ENCODE measurements at places on chromosomes 1 and 21. TPM values are rescaled to one million over a fixed set of nuclear protein-coding genes. Genes with fewer than 3 reads are reported as not detected.

DNA sequence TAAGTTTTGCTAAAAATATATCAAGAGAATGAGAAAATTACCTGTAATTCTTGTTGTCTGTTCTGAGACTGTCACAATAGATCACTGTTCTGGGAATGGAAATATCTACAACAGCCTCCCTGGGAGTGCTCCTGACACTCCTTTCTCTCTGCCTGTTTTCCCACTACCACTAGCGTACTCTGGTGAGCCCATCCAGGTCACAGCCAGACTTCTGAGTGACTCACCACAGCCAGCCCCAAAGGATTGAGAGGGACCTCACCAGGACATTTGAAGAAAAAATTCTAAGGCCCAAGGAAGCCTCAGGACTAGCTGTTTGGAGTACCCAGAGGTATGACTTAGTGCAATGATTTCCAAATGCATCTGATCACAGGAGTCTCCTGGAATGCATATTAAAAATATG is 39.0 kb upstream of the TADA1 start:
- no peak overlapping the region for H3K27ac ChIP-seq
- H3K4me1 ChIP-seq, result no peaks in the 10 kb centered on the region
- no peak for DNase-seq
- peaks cover 55% of the 10 kb centered on the region for H3K27me3 ChIP-seq

PLCH2 gene
- total RNA-seq, result 1.7 TPM

DNA sequence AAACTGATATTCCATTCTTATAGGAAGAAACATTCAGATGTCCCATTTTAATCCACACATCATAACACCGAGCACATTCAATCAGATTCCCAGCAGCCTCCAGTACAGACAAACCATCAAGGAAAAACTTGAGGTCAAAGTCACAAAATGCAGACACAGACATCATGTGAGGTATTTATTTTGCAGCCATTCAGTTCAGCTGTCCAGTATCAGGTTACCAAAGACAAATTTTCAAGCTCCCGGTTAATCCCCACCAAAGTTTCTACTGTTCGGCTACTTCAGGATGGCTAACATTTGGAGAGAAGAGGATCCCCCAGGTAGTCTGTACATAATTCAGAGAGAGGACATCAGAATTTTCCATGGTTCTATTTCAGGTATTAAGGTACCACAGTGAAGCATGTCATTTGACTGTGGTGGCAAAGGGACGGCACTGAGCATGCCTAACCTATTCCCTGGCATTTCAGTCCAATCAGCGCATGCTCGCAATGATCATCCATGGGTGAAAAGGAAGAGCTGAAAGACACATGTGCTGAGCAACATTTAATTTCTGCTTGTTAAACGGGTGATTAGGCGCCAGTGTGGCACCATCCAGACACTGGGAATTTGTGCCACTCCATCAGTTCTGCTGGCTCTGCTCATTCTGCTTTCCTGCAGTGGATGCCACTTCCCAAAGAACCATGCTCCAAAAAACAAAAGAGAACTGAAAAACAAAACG is 13.6 kb upstream of the NDC1 start:
- H3K4me3 ChIP-seq, result no peak overlapping the region
- H3K4me1 ChIP-seq, result peaks cover 7% of the 10 kb centered on the region
- no peak overlapping the region for H3K27ac ChIP-seq
- peaks cover 38% of the 10 kb centered on the region for H3K36me3 ChIP-seq
- DNase-seq, result no peak
- H3K27me3 ChIP-seq, result no peaks in the 10 kb centered on the region

DNA sequence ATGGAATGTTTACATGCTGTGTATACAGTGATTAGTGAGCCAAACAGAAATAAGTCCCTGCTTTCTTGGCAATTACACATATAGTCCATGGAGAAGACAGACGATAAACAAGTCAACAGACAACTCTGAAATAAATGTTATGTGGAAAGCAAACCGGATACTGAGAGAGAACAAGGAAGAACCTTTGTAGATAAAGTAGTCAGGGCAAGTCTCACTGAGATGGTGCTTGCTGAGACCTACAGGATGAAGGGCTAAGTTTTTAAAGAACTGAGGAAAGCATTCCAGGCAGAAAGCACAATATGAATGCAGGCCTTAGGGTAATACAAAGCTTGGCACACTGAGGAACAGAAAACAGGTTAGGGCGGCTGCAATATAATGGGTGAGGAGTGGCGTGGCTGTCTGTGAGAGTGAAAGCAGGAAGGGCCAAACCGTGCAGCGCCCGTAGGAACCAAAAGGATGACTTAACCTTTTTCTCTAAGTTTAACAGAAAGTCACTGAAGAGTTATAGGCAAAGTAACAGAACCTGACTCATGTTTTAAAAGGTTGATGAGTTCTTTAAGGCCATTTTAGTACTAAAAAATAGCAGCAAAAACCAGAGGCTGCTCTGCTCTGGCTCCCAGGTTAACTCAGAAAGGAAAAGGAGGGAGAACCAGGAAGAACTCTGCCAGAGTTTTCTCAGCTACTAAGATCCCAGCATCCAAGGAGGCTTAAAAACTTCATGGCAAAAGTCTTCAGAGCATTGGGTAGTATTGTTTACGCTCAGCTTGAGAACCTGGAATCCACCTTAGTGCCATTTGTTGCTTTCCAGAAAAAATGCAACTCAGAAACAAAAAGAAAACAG is 8.7 kb upstream of the TTF2 start:
- H3K4me1 ChIP-seq, result peaks cover 7% of the 10 kb centered on the region
- no peak for DNase-seq
- H3K27me3 ChIP-seq, result no peaks in the 10 kb centered on the region
- peak overlapping the region; percentile 5 for H3K4me3 ChIP-seq

CD34 gene
- 1.6 TPM for total RNA-seq

GRCh38 chr1:171583591-171584201 is 38.3 kb upstream of the MYOCOS start:
- H3K4me1 ChIP-seq, result peaks cover 4% of the 10 kb centered on the region
- H3K36me3 ChIP-seq, result peaks cover 40% of the 10 kb centered on the region
- no peak for DNase-seq
- H3K27ac ChIP-seq, result no peak overlapping the region
- no peak overlapping the region for H3K4me3 ChIP-seq
- no peaks in the 10 kb centered on the region for H3K27me3 ChIP-seq

- peak overlapping the region; percentile 56 for H3K4me3 ChIP-seq
These were observed 27.8 kb upstream of the SUMO3 start for GRCh38 chr21:44845418-44846223.

- no peak for DNase-seq
- no peaks in the 10 kb centered on the region for H3K27me3 ChIP-seq
- no peak overlapping the region for H3K4me3 ChIP-seq
- peaks cover 75% of the 10 kb centered on the region for H3K4me1 ChIP-seq
- peak overlapping the region; percentile 85 for H3K27ac ChIP-seq
These were observed 6.2 kb downstream of the DUSP23 start for GRCh38 chr1:159786966-159787365.

DNA sequence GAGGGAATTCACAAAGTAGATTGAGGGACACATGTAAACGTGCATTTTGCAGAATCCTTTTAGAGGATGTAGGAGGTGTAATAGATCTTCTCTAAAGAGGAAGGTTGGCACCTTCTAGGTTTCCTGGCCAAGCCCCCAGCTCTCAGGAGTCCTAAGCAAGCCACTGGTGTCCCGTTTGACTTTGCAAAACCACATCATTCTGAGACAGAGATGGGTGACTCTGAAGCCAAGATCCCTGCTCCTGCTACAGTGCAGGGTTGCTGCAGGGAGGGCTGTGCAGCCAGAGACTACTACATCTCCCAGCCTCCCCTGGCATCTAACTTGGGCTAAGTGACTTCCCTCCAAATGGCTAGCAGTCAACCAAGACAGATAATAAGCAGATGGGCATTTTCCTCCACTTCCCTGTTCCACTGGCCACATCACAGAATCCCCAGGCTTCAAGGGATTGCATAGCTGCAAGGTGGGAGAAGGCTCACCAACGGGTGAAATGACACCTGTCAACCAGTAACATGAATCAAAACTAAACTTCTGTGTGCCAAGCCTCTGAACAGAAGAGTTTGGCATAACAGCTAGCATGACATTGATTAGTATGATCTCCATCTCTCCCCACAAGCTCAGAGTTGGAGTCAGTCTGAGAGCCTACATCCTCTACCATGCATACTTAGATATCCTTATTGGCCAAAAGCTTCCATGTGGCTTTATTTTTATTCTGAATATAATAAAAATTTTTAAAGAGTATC is 129.6 kb upstream of the COA6 start:
- H3K27ac ChIP-seq, result no peak overlapping the region
- no peaks in the 10 kb centered on the region for H3K4me1 ChIP-seq
- no peaks in the 10 kb centered on the region for H3K36me3 ChIP-seq
- DNase-seq, result no peak

DNA sequence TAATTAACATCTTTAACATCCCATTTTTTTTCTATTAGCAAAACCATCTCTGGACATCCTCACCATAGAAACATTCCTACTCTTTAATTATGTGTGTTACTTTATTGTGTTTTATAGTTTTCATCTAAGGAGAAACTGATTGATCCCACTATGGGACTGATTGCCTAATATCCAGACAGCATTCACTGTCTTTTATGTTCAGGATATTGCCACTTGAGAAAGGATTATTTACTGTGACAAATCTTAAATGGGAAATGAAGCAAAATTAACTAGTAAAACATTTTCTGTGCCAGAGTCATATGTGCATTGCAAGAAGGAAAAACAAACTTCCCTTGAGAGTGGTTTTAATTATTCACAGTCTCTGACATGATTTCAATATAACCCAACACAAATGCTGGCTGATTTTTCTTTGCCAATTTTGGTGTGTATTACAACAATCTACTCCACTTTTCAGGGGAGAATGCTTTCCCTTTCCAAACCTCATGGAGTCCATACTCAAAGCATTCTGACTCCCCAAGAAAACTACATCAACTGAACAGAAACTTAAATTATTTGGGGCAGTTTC is 15.8 kb upstream of the RGS13 start:
- H3K27ac ChIP-seq, result no peak overlapping the region
- H3K36me3 ChIP-seq, result peaks cover 2% of the 10 kb centered on the region
- no peaks in the 10 kb centered on the region for H3K27me3 ChIP-seq
- no peaks in the 10 kb centered on the region for H3K4me1 ChIP-seq
- no peak overlapping the region for H3K4me3 ChIP-seq
- DNase-seq, result no peak

- DNase-seq, result no peak
- peaks cover 26% of the 10 kb centered on the region for H3K36me3 ChIP-seq
- peak overlapping the region; percentile 97 for H3K27ac ChIP-seq
These were observed 678 bp downstream of the MCM3AP start for GRCh38 chr21:46284733-46285132.

DNA sequence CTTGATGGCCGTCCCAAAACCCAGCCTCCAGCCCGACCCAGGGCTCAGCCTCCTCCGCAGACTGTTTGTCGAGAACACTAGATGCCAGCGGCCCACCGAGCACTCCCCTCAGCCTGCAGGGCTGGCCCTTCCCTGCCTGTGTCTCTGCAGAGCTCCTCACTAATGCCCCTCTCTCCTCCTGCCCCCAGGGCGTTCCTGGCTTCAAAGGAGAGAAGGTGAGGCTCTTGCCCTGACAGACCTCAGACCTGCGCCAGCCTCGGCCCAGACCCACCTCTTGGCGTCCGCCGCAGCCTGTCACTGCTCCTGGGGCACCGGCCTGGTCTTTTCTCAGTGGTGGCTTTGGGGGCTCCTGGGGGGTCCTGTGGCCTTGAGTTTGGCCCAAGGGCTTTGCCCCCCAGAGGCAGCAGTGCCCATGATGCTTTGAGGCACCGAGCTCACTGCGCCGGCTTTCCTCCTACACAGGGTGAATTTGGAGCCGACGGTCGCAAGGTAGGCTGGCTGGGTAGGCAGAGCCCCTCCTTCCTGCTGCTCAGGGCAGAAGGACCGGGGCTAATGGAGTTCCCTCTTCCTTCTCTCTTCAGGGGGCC is 18.4 kb downstream of the COL6A2 start:
- H3K27me3 ChIP-seq, result no peaks in the 10 kb centered on the region
- no peak overlapping the region for H3K4me3 ChIP-seq
- peak; percentile 37 for DNase-seq

- no peak overlapping the region for H3K27ac ChIP-seq
- H3K4me3 ChIP-seq, result no peak overlapping the region
- DNase-seq, result no peak
- peaks cover 3% of the 10 kb centered on the region for H3K4me1 ChIP-seq
These were observed 266.6 kb downstream of the LRRC7 start for GRCh38 chr1:69834336-69834735.

- no peak overlapping the region for H3K4me3 ChIP-seq
- no peaks in the 10 kb centered on the region for H3K27me3 ChIP-seq
- no peak overlapping the region for H3K27ac ChIP-seq
- no peaks in the 10 kb centered on the region for H3K4me1 ChIP-seq
These were observed 45.1 kb upstream of the EXO1 start for GRCh38 chr1:241802863-241803262.

LIN28A gene
- not detected for total RNA-seq

DNA sequence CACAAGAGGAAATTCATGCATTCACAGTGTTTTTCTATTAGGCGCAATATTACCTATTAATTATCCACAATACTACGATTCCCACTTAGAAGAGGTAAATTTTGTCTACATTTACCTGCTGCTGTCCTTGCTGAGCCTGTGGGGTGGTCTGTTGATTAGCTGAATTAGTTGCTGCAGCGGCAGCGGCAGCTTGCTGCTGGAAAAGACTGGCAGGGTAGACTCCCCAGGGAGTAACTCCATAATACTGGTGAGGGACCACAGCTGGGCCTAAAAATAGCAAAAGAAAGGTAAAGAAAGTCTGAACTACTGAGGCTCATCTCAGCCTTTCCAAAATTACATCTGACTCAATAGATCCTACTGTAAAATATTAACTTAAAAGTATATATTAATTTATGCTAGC is 66.0 kb upstream of the SDC3 start:
- no peaks in the 10 kb centered on the region for H3K27me3 ChIP-seq
- DNase-seq, result no peak
- H3K27ac ChIP-seq, result peak overlapping the region; percentile 34

DNA sequence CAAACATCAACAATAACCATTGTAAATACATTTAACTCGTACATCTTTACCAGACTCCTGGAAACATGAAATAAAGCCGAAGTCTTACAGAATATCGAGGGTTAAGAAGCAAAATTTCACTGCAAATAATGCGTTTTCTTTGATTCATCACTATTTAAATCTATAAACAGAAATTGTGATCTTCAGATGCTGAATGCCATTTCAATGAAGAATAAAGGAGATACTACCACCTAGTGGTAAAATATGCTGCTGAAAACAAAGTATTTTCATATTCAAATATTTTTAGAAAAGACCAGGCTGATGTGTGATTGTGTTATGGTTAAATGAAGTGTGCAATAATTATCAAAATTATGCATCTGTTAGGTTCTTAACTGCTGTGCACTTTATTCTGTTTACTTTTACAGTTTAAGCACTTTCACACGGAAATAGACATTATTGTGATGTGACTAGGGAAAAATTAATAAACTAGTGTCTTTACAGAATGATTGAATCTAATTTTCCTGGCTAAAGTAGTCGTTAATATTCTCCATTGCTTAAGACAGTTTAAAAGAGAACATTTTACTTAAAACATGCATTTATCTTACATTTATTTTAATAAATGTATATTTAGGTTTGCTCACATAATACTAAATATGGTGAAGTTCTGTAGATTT is 1093.1 kb downstream of the MRPL39 start:
- H3K36me3 ChIP-seq, result no peaks in the 10 kb centered on the region
- H3K4me3 ChIP-seq, result no peak overlapping the region
- H3K4me1 ChIP-seq, result no peaks in the 10 kb centered on the region
- no peak for DNase-seq
- no peak overlapping the region for H3K27ac ChIP-seq

- H3K27ac ChIP-seq, result no peak overlapping the region
- no peak for DNase-seq
- H3K4me3 ChIP-seq, result peak overlapping the region; percentile 53
- H3K27me3 ChIP-seq, result peaks cover 84% of the 10 kb centered on the region
- no peaks in the 10 kb centered on the region for H3K36me3 ChIP-seq
These were observed 62.2 kb downstream of the ELK4 start for GRCh38 chr1:205569411-205570172.

Measured in mesothelial cell of epicardium (in vitro differentiated cells).